ENCODE measurements at places on chromosomes 6 and 20.

DNA sequence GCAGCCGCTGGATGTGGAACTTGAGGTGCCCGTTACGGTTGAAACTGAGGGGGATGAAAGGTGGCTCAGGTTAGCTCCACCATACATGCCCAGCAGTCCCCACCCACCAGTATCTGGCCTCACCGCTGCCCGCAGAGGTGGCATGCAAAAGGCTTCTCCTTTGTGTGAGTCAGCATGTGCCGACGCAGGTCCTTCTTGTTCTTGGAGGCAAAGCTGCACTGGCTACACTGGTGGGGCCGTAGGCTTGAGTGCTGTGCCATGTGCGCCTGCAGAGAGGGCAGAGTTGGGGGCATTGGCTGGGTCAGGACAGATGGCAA lies 15.8 kb downstream of the PCIF1 start:
- no peak for DNase-seq

GRCh38 chr6:37489697-37490336 lies 9.9 kb downstream of the CCDC167 start:
- no peak for DNase-seq

- DNase-seq: no peak
Observed at GRCh38 chr6:91013511-91013910, 426.6 kb upstream of the MAP3K7 start.

- DNase-seq: no peak
Observed at GRCh38 chr20:9616455-9616805, 102.0 kb downstream of the LAMP5 start.

- DNase-seq: no peak
Observed at GRCh38 chr6:128966934-128967333, 84.0 kb downstream of the LAMA2 start.

- DNase-seq: no peak
Observed at GRCh38 chr20:10453241-10453640, 18.1 kb downstream of the SLX4IP start.

DNA sequence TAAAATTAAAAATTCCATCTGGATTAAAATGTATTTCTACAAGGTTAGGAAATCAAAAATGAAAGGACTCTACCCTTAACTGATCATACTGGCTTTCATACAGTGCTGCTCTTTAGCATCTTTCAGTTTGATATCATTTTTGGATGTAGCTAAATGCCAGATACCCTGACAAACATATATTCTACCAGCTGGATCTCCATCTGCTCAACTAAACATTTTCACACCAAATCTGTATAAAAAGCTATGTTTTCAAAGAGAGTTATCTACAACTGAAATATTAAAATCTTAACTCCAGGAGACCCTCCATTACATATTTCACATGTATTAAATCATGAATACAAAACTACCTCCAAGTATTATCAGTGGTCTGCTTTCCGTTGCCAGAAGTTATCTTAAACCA lies 95.7 kb downstream of the EPHA7 start:
- DNase-seq: no peak

DNA sequence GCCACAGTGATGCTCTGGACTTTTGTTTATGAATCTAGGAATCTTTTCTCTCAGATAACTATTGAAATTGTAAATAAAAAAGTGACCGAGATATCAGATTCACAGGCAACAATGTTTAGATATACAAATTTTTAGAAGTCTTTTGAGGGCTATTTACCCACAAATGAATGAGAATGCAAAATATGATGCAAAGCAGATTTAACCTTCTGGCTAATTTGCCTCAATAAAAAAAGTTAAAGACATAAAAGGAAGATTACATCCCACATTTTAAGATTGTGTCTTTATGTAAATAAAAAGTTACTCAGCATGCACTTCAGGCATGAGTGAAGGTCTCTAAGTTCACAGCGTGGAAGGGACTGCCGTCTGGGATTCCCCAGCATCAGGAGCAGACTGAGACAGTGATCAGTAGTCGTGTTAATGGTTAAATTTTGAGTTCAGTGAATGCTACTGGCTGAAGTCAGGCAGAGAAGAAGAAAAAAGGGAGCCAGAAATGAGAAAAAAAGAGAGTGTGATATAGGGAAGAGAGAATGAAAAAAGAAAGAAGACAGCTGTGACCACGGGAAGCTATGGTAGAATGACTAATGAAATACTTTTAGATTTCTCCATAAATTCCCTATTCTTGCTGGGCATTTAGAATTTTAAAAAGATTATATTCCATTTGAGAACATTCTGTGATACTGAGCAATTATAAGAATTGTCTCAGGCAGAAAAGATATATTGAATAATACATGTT lies 93.6 kb downstream of the MYB start:
- no peak for DNase-seq

DNA sequence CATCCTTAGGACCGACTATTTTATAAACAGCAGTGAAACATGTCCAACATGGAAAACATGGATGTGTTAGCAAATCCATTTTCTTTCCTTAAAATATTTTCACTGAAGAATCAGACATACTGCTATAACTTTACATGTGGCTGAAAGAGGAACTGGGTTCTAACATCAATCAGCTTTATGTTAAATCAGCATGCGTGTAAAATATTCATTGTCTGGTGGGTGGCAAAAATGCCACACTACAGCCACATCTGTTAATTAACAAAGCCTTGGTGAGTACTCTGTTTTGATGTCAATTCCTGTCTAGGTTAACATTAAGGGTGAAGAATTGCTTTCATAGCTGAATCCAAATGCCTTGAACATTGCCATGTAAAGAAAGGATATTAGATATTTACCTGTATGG lies 222.6 kb upstream of the CEP162 start:
- no peak for DNase-seq

DNA sequence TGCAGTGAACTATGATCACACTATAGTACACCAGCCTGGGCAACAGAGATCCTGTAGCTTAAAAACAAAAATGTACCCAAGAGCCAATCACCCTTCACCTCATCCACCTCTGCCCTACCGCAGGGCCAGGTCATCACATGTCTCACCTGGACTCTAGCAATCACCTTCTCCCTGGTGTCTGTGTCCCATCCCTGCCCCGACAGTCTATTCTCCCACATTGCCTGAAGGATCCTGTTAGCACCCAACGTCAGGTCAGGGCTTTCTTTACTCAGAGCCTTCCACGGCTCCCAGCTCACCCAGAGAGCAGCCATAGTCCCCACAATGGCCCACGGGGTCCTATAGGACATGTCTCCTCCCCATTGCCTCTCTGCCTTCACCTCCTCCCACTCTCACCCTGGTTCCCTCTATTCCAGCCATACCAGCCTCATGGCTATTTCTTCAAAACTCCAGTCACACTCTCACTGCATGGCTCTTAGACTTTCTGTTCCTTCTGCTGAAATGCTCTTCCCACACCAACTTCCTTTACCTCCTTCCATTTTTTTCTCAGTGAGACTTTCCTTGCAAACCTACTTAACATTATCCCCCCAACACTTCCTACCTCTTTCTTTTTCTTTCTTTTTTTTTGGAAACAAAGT lies 22.5 kb upstream of the ARFGEF2 start:
- no peak for DNase-seq

GRCh38 chr20:4344670-4345069 lies 329.3 kb upstream of the RNF24 start:
- no peak for DNase-seq

DNA sequence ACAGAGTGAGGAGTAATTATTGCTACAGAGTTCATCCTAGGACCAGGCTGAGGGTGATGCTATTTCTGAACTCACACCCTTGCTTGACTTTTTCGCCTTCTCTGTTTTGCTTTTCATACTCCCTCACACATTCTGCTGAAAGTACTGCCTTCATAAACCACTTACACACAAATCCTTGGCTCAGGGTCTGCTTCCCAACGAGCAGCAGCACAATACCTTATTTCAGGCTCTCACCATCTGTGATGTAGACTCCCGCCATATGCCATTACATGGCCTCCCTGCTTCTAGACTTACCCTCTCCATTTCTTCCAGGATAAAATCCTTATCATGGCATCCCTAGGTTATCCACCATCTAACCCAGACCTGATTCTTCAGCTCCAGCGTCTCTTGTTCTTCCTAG lies 321.3 kb upstream of the SPTLC3 start:
- no peak for DNase-seq

DNA sequence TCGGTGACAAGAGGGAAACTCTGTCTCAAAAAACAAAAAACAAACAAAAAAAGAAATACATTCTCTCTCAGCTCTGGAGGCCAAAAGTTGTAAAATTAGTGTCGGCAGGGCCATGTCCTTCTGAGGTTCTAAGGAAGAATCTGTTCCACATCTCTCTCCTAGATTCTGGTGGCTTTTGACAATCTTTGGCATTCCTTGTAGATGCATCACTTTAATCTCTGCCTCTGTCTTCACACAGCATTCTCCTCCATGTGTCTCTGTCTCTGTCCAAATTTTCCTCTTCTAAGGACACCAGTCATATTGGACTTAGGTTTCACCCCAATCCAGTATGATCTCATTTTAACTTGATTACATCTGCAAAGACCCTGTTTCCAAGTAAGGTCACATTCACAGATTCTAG lies 9.1 kb downstream of the PPP2R5D start:
- DNase-seq: no peak

GRCh38 chr6:140041056-140041455 lies 666.6 kb upstream of the CITED2 start:
- no peak for DNase-seq

GRCh38 chr6:70547313-70547712 lies 19.4 kb upstream of the SDHAF4 start:
- DNase-seq: no peak

DNA sequence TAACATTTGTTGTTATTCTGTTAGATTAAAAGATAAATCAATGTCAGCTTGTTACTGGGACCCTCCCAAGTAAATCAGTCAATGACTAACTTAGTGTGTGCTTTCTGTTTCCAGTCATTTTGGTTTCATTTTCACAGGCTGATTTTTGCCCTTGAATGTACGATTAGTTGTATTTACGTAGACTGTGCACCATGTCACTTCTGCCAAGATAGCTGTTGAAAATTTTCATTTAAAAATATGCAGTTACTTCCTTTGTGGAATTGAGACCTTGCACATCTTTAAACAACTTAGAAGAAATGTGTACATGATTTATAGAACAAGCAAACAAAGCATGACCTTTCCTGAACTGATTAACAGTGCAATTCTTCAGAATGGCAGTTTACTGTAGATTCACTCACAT lies 944.8 kb upstream of the CITED2 start:
- DNase-seq: no peak

- DNase-seq: no peak
Observed at GRCh38 chr6:2663123-2663522, 87.6 kb downstream of the MYLK4 start.

DNA sequence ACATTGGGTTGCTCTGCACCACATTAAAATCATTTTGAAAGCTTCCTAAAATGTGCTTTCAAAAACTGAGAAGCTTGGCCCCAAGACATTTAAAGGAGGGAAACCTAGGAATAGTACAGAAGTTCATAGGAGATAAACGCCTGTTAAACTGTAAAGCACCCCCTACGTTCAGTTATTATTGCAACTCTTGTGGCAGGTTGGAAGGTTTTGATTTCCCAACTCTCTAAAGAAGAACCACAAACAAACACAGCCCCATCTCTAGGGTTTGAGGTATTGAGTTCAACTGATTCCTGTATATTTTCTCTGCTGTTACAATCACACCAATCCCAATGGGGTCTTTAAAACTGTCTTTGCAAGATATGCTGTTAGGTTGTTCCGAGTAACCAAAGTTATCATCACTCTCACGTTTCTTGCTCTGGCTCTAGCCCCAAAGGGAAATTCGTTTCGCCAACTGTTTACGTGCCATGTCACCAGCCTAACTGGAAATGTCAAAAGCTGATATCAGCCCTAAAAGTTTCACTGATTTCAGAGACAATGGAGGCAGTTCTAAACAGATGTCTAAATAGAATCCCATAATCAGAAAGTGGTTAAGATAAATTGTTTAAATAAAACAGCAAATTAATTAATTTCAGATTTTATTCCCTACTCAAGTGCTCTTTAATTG lies 12.1 kb downstream of the TFAP2A start:
- no peak for DNase-seq

- DNase-seq: no peak
Observed at GRCh38 chr20:61340157-61340556, 88.1 kb downstream of the CDH4 start.

DNA sequence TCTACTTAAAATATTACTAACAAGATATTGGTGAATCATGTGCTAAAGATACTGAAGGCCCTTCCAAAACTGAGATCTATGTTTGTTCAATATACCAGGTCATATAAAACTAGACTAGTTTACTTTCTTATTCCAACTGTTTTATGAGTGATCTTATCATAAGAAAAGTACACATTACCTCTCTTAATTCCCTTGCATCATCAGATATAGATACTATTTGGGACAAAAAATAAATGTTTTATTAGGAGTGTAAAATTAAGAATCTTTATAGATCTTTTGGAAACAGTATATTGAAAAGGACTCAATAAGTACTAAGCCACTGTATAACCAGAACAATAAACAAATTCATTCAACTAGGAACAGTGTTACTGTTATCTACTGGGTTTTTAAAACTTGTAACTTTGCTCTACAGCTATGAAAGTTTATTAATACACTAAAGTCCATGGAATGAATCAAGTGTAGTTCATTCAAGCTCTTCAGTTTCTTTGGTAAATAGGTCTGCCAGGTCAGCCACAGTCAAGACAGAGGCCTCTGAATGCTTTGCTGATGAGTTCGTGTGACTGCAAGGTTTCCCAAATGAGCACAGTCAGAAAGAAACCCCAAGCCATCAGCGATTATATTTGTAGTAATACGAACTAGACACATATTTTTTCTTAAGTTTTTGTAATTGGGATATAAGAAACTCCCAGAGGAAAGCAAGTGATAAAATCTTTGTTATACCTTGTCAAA lies 71.8 kb upstream of the FBXO30 start:
- no peak for DNase-seq

DNA sequence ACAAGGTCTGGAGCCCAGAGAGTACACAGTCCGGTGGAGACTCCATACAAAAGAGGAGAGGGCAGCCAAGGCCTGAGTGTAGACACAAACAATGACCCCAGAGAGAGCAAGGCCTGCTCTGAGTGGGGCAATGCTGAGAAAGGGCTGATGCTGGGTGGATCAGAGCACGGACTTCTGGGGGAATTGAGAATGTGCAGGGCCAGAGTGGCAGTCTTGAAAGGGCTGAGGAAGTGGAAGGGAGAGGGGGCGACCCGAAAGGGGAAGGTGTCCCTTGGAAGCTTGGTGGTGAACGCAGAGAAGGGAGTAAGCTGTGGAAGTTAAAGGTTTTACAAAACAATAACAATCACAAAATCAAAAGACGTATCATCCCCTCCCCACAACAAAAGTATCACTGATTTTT lies 12.0 kb upstream of the GRM4 start:
- no peak for DNase-seq

DNA sequence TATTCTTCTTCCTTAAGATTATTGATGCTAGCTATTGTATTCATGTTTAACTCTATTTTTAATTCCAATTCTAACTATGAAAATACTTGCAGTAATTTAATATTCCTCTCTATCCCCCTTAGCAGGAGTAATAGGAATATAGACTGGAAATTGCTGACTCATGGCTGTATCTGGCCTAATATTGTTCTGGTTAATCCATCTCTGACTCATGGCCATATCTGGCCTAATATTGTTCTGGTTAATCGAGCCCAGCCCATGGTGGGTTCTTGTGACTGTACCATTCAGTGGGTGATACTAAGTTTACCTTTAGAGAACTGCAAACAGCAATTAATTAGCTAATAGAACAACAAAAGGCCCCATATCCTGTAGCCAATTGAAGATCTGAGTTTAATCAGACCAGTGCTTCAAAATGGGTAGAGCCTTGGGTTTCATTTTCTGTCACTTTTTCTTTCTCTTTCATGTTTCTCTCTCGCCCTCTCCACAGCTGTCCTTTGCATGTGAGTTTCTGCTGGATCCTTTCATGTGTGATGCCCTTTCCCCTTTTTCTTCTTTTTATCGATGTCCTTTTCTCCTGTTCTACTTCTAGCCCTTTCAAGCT lies 50.6 kb downstream of the SLC22A3 start:
- DNase-seq: no peak
